ENCODE measurements at places on chromosomes 16 and 17.

DNA sequence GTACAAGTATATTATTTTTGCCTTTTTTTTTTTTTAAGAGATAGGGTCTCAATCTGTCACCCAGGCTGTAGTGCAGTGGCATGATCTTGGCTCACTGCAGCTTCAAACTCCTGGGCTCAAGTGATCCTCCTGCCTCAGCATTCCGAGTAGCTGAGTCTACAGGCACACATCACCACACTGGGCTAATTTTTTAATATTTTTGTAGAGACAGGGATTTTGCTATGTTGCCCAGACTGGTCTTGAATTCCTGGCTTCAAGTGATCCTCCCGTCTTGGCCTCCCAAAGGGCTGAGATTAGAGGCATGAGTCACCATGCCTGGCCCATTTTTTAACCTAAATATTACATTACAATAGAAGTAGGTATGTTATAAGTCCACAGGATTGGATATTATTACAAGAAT lies 3.2 kb downstream of the TERB1 start:
- no peak for DNase-seq

DNA sequence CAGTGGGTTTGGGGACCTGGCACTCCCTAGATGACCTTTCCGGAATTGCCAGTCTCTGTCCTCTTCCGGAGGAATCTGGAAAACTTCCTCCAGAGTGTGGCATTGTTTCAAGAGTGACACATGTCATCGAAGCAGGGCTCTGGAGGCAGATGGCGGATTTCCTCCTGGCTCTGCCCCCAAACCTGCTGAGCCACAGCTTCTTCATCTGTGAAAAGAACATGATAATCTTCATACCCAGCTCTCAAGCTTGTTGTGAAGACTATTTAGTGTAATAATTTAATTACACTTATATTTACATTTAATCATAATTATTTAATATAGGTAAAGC lies 19.7 kb upstream of the TEX2 start:
- DNase-seq, result no peak

DNA sequence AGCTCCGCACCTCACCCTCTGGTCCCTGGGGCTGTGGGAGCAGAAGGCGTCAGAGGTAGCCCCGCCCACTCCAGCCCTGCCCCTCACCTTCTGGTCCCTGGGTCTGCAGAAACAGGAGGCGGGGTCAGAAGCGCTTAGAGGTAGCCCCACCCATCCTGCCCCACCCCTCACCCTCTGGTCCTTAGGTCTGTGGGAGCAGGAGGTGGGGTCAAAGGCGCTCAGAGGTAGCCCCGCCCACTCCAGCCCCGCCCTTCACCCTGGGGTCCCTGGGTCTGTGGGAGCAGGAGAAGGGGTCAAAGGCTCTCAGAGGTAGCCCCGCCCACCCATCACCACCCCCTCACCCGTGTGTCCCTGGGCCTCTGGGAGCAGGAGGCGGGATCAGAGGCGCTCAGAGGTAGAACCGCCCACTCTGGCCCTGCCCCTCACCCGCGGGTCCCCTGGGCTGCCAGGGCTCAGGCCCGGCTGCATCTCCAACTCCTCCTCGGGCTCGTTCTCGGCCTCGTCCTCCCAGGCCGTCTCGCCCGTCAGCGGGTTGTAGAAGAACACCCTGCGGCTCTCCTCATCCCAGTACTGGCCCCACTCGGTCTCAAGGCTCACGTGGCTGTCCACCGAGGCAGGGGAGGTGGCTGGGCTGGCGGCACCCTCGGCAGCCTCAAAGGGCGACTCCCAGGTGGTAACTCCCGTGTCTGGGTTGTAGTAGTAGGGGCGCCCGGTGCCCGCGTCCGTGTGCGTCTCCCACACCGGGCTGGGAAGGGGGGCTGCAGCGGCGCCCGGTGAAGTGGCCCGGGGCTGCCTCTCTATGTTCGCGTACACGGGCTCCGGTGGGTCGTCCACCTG lies 27.2 kb downstream of the ARHGAP27 start:
- DNase-seq, result no peak

- DNase-seq, result no peak
Measured at GRCh38 chr16:81006211-81006812, 373 bp downstream of the CMC2 start.

DNA sequence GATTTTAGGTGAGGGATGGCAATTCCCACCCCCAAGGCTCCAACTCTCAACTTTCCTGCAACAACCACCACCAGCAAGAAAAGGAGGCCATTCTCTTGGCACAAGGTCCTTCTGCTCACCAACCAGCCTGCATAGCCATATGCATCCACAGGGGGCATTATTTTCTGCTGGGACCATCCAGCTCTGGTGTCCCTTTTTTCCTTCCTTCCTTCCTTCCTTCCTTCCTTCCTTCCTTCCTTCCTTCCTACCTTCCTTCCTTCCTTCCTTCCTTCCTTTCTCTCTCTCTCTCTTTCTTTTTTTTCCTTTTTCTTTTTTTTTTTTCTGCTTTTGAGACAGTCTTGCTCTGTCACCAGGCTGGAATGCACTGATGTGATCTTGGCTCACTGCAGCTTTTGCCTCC lies 21.1 kb upstream of the COX10 start:
- DNase-seq, result no peak

- DNase-seq, result no peak
Measured at GRCh38 chr17:14451729-14452191, 150.9 kb downstream of the HS3ST3B1 start.

DNA sequence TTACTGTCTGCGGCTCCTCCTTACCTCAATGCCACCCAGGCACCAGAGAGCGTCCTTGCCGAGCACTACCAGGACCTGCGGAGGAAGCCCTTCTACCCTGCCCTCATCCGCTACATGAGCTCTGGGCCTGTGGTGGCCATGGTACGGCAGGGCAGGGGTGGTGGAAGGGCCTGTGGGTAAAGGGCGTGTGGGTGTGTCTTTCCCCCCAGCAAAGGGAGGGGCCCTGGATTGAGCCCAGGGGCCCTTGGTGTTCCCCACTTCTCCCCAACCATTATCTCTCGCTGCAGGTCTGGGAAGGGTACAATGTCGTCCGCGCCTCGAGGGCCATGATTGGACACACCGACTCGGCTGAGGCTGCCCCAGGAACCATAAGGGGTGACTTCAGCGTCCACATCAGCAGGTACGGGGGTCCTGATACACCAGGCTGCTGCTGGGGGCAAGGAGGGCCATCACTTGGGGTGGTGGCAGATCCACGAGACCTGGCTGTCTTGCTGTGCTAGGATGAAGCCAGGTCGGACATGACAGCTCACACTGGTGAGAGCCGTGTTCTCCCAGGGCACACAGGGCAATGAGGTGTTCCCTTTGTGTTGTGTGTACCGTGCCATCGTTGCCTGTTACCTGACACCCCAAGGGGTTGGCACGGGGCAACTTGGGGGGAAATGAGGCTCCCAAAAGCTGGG lies 2.2 kb upstream of the DECR2 start:
- no peak for DNase-seq

DNA sequence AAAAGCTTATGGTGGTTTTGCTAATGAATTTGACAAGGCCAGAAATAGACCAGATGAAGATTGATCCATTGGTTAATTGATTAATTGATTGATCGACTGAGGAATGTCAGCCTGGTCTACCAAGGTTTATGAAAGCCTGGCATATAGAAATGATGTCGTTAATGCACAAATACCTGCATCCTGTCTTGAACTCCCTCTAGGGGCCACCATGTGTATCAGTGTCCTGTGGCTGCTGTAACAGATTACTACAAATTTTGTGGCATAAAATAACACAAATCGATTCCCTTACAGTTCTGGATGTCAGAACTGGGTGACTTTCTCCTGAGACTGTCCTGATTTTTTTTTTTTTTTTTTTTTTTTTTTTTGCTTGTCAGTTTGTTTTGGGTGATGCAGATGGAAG lies 553.2 kb downstream of the MAF start:
- no peak for DNase-seq

GRCh38 chr16:6131526-6132050 lies 1034.0 kb upstream of the EEF2KMT start:
- no peak for DNase-seq

DNA sequence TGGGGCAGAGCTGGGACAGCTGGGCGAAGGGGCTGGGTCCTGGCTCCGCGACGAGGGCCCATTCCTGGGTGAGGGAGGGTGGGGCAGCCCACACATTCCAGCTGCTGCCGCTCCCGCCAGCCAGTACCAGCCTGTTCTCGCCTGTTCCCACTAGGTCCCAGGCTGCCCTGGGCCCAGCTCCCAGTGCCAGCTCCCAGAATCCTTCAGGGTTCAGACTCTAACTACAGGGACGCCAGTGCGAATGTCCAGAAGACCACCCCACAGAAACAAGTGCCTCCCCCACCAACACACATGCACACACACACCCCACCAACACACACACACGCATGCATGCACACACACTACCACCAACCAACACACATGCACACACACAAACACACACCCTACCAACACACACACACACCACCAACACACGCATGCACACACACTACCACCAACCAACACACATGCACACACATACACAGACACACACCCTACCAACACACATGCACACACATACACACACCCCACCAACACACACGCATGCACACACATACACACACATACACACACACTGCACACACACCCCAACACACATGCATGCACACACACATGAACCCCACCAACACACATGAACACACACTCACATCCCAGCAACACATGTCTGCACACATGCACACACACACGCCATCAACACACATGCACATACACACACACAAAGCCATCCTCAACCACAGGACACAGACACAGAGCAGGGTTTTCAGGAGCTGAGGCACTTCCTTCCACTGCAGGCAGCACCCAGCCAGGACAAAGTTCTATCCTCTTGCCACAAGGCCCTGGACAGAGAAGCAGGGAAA lies 27.5 kb upstream of the KRT17 start:
- no peak for DNase-seq

GRCh38 chr17:32006957-32007462 lies at the start of gene LRRC37B:
LRRC37B (plus strand) TSS chr17:32007383; CDS start chr17:32021393, 14,010 bp downstream.
- peak; percentile 96 for DNase-seq

GRCh38 chr16:78288888-78289287 lies 189.4 kb downstream of the WWOX start:
- DNase-seq, result no peak

- no peak for DNase-seq
Measured at GRCh38 chr16:77414752-77415231, 20.0 kb downstream of the ADAMTS18 start.

DNA sequence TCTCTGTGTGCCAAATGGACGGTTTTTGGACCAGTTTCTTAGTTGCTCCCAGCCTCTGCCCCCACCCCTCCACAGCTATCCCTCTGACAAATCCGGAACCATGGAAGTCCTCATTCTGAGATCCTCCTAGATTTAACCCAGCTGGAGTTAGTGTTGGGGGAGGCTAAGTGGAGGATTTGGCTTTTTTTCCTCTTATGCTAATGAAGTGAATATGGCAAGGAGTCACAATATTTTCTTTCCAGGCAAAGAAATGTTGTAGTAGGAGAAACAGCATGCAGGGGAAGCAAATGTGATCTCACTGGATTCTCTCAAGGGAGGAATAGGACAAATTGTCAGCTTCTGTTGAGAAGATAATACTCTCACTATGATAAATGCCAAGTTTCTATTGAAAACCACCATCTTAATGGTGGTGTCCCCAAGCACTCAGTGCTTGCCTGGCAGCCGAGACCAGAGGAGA lies 159.5 kb downstream of the MSI2 start:
- DNase-seq, result no peak

DNA sequence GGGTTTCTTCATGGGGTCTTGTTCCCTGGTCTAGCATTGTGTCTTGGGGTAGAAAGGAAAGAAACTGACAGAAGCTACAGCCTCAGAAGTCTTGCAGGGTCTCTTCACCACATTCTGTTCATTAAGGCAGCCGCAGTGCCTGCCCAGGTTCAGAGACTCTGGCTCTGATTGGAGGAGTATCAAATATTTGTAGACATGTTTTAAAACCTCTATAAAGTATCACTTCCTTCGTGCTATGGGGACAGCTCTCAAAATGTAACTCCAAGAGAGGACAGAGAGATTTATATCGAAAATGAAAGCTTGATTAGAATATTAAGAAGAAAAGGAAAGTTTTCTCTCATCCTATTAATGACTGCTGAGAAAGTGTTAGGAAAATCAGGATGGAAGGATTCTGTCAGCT lies 107.0 kb upstream of the CACNG3 start:
- no peak for DNase-seq
